ENCODE measurements at places on chromosomes 3 and 15.
A peak's percentile ranks its signal among the peaks of the same experiment; 100 is the strongest.

GRCh38 chr15:97234851-97235610 lies 725.5 kb upstream of the ARRDC4 start:
- DNase-seq, result peak; percentile 61

DNA sequence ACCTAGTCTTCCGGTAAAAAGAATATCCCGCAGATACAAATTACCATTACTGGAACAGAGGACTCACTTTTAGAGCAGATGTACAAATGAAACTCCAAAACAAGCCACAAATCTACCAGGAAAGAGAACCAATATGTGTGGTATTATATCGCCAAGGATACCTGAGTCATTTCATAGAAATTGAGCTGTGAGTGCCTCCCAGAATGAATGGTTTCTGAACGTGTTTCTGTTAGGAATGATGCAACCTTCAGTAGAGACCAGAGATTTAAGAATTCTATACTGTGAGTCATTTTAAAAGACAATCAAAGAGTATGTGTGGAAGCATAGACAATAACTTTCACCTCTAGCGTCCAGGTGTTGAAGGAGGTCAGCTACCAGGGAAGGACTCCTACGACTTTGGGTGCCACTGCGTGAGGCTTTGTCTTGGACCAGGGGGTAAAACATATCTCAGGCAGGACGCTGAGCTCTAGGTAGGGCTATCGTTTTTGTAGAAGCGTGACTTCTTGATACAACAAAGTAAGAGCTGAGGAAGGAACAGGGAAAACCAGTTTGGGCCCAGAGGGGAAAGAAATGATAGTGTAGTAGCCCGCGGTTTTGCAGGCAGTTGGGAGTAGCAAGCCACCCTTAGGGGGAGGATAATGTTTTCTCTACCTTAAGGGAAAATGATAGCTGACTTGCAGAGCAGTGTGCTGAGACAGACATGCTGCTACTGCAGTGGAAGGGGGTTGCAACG lies 210.4 kb downstream of the TP63 start:
- peak; percentile 63 for DNase-seq

- no peak for DNase-seq
These were observed 68.7 kb downstream of the SLTM start for GRCh38 chr15:58864602-58865424.

DNA sequence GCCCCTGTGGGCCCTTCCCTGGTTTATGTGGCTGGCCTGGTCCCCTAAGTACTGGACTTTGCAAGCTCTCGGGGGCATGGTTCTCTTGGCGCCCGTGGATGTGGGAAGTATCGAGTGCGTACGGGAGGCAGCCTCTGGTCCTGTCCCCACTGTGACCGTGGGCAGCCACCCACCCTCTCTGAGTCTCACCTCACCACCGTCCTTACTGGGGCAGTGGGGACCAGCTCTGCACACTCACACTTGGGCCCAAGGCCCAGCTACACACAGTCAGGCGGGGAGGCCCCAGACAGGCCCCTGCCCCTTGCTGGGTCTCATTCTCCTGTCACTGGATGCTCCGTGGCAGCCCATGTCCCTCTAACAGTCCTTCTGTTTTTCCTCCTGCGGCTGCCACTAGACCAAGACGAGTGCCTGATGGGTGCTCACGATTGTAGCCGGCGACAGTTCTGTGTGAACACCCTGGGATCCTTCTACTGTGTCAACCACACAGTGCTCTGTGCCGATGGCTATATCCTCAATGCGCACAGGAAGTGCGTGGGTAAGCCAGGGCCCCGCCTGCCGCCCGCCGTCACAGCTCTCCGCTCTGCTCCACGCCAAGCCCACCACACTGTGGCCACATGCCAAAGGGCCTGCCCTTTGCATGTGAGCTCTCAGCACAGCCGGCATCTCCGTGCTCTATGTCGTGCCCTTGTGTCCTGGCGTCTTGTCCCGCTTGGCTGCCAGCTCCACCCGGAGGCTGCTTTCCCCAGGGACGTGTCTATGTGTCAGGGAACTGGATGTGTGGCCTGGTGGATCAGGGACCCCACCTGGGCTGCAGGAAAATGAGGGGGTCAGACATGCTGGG lies 72.7 kb downstream of the FBLN2 start:
- no peak for DNase-seq
